Stimulated activated CD8-positive, alpha-beta memory T cell treated with anti-CD3 and anti-CD28 coated beads, Interleukin-4, amount 100 ng/mL, for 1 hour (primary cell): ENCODE measurements at places on chromosomes 4 and X.

- no peak for DNase-seq
Observed at GRCh38 chr4:16952462-16952871, 54.0 kb upstream of the LDB2 start.

DNA sequence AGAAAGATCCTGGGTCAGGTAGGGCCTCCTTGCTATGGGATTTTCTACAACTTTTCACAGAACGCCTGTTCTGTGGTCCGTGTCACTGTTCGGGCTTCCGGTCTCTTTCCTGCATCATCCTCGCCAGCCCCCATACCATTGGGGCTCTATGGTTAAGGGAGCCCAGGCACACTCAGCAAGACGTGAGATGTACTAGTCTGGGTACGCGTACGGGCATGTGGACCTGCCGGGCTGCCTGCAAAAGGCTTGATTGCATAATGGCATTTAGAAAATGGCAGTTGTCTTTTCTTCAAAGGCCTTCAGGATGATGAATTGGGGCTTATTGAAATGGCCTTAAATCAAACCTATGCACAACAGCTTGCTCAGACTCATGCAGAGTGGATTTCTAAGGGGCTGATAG, 86.7 kb downstream of the CNGA2 start:
- DNase-seq, result no peak

- no peak for DNase-seq
Observed at GRCh38 chr4:161663844-161664243, 500.0 kb downstream of the FSTL5 start.

DNA sequence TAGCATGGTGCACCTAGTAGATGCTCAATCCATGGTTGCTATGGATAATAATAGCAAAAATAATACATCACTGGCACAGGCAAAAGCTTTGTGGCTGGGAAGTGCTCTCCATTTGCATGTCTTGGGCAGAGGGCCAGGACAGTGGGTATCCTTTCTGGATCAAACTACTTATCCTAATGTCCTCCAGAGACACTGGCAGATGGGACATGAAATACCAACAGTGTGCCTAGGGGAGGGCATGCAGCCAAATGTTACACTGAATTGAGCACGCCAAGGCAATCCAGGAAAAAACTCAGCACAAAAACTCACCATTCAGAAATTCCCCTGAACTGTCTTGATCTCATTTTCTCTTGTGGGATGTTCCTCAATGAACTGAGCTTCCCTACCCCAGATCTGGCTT, 98.6 kb upstream of the SCML1 start:
- DNase-seq, result no peak

DNA sequence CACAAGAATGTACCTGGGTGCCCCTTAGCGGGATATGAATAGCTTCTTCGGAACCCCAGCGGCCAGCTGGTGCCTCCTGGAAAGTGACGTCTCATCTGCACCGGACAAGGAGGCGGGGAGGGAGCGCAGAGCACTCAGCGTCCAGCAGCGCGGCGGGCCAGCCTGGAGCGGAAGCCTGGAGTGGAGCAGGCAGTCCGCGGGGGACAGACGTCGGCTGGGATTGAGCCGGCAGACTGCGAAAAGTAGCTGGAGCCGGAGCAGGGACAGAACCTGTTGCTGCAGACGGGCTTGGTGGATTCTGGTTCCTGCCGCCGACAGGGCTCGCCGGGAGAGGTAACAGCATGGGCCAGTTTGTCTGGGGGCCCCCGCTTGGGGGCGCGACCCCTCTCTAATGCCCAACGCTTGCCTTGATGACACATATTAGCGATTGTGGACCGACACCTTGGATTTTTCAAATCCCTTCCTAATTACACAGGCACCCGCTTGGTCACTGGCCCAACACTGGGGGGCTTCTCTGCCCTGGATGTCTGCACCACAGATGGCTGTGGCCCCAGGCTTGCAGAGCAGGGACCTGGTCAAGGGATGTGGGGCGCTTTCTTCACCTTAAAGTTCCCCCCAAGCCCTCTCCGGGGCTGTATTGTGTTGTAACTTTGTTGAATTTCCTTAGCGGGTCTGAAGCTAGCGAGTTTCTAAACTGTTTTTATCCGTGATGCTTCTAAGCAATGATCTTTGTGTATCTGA, at the start of gene NPFFR2:
Gene NPFFR2 (plus strand): TSS at position 133 of the 741 bp plus-strand sequence. CDS start 96,592 bp downstream, outside the sequence.
- DNase-seq, result no peak

GRCh38 chr4:127708985-127709384, 21.2 kb upstream of the SLC25A31 start:
- DNase-seq, result no peak

GRCh38 chr4:116073051-116073450, 959.6 kb upstream of the NDST4 start:
- DNase-seq, result no peak

- DNase-seq, result no peak
Observed at GRCh38 chr4:133143775-133144430, 5.2 kb upstream of the PCDH10 start.

GRCh38 chr4:21806991-21807390, 141.6 kb downstream of the KCNIP4 start:
- DNase-seq, result no peak

DNA sequence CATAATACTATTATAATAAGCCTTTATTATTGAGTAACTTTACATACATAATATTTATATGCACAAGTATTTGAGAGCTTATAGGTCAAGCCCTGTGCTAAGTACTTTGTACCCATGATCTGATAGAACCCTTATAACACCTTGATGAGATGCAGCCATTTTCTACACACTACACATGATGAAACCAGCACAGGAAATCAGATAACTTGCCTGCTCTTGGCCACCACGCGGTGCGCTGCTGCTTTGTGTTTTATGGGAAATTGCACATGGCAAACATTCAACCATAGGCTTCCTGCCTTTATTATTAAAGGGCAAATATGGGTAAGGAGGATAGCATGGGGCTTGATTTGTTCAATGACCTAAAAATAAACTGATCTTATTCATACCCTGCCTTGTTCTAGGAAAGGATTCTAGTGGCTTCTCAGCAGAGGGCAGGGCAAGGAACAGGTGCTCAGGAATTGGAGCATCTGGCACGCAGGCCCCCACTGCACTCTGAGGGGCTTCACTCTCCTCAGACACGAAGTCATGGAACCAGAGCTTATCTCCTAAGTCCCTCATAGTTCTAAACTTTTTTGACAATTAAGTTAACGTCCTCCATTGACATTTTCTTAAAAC, 31.6 kb upstream of the NAP1L5 start:
- DNase-seq, result no peak

DNA sequence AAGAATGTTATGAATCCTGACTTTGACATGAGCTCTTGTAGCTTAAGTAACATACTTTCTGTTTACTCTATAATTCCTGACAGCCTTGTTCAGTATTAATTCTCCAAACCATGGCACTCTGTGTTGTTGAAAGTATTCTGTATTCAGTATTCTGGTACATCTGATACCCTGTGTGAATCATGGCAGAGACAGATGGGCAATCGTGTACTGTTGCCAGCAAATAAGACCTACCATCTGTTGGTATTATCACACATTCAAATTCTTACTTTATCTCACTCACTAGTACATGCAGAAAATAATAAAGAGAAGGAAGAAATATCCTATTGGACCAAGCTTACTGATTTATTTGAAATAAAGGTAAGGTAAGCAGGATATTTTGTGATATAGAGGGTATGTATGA, 7.9 kb downstream of the MBTPS2 start:
- DNase-seq, result no peak

DNA sequence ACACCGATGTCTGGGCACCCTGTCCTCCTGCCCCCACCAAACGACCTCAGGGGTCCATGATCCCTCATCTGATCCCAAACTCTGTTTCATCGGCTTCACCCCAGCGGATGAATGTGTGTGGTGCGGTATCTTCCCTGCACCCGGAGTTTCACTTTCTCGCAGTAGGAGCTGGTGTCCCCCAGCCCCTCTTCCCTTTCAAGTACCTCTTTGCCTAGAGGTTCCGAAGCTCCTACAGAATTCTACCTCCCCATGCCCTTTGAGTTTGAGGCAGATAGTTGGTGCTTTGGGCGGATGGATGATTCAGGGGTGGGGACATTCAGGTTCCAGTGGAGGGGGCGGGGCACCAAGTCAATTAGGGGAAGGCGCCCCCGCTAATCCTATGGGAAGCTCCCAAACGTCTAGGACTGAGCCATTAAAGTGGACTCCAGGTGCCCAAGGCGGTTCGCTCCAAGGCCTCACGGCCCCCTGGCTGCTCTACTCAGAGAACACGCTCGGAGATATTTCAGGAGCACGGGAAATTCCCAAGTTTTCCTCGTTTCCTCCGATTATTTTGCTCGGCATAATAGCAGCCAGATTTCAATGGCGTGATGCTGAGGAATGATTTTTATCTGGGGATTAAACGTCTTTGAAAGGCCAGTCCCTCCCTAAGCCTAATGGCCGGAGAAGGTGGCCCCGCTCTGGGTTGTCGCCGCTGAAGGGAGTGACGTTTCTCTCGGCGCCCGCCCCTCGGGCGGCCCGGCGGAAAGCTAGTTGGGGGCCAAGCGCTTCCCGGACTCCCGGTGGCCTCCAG, 1.3 kb downstream of the MSX1 start:
- no peak for DNase-seq

- DNase-seq, result no peak
Observed at GRCh38 chr4:118810991-118811764, 24.7 kb downstream of the SEC24D start.

GRCh38 chr4:173138624-173139023, 30.0 kb upstream of the GALNT7 start:
- DNase-seq, result no peak

GRCh38 chrX:43141885-43142284, 363.9 kb upstream of the PPP1R2C start:
- DNase-seq, result no peak

- no peak for DNase-seq
Observed at GRCh38 chr4:24734511-24734910, 60.9 kb upstream of the SOD3 start.

DNA sequence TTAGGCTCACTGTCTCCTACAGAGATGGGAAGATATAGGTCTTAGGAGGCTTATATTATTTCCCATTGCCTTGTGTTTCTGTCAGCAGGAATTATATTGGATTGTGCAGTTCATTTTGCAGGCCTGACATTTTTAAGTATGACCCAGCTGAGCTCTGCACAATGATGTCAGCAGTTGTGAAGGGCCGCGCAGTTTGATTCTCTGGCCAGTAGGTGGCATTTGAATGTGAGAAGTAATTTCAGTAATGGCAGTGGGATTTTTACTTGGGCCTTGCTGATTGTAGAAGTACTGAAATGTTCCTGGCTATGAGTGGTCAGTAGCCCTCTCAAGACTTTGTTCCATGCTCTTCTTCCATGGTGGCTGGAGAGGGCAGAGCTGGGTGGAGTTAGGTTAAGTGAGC, 247.2 kb upstream of the MTMR8 start:
- no peak for DNase-seq

DNA sequence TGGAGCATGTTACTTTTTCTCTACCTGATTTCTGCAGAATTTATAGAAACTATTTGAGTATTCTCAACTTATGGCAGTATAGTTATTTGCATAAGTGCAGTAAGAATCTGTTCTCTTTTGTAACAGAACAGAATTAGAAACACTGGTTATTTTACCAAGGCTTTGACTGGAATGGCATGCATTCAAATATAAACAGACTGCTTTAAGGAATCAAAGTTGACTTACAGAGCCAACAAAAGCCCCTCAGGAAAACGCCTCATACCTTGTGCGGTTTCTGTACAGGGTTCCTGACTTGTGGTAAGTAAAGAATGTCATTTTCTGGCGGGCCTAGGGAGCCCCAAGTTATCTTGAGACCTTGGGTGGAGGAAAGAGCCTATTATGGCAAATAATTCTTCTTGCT, 97.1 kb downstream of the GPR143 start:
- no peak for DNase-seq

- DNase-seq, result no peak
Observed at GRCh38 chr4:133869486-133869885, 332.1 kb downstream of the PABPC4L start.

- no peak for DNase-seq
Observed at GRCh38 chr4:39232100-39232499, 49.8 kb downstream of the WDR19 start.

GRCh38 chr4:85842540-85842939, 367.6 kb downstream of the ARHGAP24 start:
- DNase-seq, result no peak

DNA sequence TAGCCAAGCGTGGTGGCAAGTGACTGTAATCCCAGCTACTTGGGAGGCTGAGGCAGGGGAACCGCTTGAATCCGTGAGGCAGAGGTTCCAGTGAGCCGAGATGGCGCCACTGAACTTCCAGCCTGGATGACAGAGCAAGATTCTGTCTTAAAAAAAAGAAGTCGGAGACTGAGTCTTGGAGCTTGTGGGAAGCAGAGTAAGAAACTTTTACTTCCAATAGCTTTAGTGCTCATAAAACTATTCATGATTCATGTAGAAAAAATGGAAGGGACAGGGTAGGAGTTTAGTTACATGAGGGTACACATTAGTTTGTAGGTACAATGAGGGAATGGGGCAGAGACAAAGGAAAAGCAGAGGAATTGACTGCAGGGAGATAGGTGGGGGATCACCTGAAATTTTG, 19.3 kb downstream of the RAP2C start:
- no peak for DNase-seq

- DNase-seq, result no peak
Observed at GRCh38 chrX:15679246-15679645, 14.6 kb upstream of the CLTRN start.

DNA sequence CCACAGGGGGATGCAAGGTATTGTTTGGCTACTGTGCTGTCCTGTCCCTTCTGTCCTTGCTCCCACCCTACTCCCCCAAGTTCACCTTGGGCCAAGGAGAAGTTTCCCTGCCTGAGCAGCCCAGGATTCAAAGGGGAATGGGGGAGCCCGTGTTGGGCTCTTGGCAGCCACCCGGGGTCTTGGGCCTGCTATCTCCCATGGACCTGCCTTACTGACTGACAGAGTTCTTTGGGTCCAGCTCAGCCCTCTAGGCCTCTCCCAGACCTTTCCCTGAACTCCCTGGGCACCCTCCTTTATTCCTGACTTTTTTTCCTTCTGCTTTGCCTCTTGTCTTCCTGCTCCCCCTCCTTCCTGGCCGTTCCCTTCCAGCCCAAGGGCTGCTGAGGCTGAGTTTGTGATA, 67.4 kb downstream of the STARD8 start:
- DNase-seq, result no peak

DNA sequence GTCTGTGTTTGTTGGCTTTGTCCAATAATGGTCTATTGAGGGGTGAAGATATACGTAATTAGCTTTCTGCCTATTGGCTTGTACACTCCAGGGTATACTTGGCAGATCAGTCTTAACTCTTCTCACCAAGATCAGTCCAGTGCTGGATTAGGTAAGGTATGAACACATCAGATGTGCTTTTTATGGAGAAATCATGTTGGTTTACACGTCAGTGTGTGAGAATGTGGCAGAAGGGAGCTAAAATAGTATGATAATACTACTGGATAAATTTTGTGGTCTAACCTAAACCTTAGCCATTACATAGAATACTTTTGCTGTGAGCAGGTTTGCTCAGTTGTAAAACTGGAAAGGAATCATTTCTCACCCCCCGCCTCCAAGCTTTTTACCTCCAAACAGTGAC, 4.2 kb downstream of the PDHA1 start:
- DNase-seq, result no peak

- DNase-seq, result no peak
Observed at GRCh38 chr4:118353534-118354030, 779 bp upstream of the PRSS12 start.

DNA sequence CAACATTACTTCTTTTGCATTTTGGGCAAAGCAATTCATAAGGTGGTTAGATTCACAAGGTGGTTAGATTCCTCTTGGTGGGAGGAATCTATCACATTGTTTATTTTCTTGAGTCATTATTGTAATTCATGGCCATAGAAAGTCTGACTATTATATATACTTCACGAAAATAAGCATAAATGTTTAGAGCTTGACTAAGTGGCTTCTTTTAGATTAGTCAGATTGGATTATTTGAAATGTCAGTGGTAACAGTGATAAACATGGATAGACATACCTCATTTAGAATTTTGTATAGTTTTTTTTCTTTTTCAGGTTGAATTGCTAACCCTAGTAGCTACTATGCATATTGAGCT, 24.9 kb upstream of the DYNLT3 start:
- no peak for DNase-seq
